Psoas muscle (tissue), 8 donors: ENCODE measurements at places on chromosomes 1 and 21. TPM values are rescaled to one million over a fixed set of nuclear protein-coding genes. Genes with fewer than 3 reads are reported as not detected.

The HTR1D gene
- total RNA-seq: not detected

The CHIT1 gene
- total RNA-seq: 0.27 TPM

The KRTAP11-1 gene
- total RNA-seq: not detected

The LRRC71 gene
- not detected for total RNA-seq

The LIN28A gene
- total RNA-seq: not detected

The COL8A2 gene
- 0.15 TPM for total RNA-seq

The INSRR gene
- not detected for total RNA-seq

- DNase-seq: no peak
These were observed 91.7 kb downstream of the CDC14A start for GRCh38 chr1:100443811-100444571.

DNA sequence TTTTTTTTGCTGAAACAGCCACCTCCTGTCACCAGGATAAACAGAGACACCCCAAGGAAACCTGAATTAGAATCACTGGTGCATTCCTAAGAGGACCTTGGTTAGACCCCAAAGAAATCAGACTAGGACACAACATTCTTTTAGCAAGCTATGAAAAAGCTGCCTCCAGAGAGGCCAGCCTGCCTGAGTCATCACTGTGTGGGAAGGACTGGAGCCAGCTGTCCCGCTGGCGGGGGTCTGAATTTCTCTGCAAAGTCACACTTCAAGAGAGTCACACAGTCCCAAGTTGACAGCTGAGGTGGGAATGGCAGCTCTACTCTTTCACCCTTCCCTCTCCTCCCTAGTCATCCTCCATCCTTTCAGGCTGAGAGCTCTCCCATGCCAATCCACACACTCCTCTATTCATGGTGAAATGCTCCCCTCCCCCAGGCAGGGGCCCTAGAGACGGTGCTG lies 405.0 kb upstream of the POU3F1 start:
- DNase-seq: no peak

DNA sequence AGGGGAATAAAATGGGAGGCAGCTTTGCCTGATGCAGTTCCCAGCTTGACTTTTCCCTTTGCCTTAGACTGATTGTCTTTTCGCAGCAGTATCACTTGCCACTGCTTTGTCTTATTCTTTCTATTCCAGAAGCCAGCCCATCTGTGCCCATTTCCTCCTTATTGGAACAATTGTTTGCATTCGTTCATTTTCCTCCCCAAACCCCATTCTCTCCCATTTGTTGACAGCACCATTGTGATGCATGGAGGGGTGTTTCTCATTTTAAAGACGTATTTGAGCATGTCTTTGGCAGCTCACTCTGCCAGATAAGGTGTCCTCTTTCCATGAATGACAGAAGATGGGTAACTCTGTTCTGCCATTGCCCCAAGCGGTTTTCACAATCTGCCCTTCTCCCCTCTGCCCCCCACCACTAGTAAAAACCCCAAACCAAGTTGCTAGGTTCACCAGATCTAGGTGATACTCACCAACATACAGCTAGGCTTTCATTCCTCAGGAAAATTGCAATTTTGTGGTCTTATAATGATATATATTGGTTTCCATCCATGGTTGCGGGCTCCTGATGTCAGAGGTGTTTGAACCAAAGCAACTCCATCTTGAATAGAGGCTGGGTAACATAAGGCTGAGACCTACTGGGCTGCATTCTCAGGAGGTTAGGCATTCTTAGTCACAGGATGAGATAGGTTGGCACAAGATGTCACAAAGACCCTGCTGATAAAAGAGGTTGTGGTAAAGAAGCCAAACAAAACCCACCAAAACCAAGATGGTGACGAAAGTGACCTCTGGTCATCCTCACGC lies 30.8 kb downstream of the SERBP1 start:
- no peak for DNase-seq

DNA sequence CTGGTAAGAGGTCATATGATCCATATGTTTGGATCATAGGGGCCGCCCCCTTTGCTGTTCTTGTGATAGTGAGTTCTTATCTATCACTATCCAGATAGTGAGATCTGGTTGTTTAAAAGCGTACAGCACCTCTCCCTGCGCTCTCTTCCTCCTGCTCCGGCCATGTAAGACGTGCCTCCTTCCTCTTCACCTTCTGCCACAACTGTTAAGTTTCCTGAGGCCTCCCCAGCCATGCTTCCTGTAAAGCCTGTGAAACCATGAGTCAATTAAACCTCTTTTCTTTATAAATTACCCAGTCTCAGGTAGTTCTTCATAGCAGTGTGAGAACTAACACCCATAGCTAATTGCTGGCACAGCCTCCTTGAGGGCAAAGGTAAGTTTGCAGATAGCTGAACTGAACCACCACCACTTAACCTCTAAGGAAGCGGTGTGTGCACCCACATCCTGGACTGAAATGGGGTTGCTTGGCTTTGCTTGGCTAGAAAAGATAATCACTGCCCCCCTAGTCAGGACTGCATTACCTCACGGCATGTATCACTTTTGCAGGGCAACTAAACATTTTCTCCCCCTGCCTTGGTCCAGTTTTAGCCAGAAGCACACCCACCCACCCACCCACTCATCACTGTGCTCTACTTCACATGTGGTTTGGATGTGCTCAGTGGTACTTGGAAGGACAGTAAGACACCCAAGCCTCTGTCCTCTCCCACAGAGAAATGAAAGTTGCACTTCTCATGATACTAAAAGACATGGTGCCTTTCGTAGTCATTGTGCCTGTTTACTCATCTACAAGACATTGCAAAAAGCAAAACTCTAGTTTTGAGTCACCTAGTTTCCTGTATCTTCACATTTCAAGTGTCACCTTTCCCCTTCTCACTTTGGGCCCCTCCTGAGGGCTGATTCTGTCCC lies 23.1 kb upstream of the PTAFR start:
- DNase-seq: no peak

- no peak for DNase-seq
These were observed 8.4 kb downstream of the EXTL1 start for GRCh38 chr1:26029864-26030481.

DNA sequence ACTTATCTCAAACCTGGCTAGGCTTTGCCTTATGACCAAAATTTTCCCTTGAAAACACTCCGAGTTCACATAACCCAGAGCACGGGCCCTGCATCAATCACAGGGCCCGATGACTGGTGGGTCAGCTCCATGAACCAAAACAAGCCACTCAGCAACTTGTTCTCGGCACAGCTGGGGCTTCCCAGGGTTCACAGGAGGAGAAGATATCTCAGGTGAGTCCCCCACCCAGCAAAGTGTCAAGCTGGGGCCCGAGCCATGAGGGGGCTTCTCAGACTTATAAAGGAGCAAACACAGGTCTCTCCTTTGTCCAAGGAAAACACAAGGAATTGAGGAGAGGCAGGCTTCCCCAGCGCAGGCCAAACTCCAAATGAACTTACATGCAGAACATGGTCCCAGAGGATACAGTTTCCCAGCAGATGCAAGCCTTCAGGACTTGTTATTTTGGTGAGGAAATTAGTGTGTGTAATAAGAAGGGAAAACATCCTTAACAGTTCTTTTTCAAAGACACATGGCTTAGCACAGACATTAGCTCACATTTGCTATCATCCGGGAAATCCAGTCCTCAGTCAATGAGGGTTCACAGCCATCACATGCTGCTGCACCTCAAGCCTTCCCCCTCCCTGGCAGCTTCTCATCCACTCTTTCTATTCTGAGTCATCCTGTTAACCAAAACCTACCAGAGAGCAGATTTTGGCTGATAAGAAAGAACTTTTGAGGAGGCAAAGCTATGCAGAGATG lies 98.1 kb upstream of the NFIA start:
- peak; percentile 42 for DNase-seq

- DNase-seq: no peak
These were observed 29.6 kb downstream of the ZNF695 start for GRCh38 chr1:246978281-246978680.

DNA sequence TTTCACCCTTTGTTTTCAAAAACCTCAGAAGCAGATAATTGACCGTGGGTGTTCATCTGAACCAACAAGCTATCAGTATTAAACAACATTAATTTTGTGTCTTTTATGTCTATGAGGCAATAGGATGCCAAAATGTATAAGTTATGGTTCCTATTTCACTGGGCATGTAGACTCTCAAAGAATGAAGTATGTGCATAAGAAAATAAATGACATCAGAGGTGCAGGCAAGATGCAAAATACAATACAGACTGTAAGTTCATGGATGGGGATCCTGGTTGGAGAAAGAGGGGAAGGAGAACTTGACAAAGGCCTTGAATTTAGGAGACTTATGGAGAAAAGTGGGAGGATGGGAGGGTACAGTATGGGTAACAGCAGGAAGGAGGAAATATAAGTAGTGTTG lies 23.4 kb upstream of the POU2F1 start:
- DNase-seq: no peak

- DNase-seq: peak; percentile 71
These were observed 70.2 kb downstream of the SH3GLB1 start for GRCh38 chr1:86774305-86775295.

DNA sequence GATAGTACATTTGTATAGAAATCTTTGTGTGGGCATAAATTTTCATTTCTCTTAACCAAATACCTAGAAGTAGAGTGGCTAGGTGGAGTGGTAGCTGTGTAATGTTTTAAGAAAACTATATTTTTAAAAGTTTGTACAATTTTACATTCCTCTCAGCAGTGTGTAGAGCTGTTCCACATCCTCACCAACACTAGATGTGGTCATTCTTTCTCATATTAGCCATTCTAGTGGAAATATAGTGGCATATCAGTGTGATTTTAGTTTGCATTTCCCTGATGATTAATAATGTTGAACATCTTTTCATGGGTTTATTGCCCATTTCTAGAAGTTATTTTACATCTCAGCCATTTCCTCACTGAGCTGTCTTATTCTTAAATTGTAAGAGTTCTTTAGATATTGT lies 65.5 kb downstream of the ITSN1 start:
- no peak for DNase-seq

DNA sequence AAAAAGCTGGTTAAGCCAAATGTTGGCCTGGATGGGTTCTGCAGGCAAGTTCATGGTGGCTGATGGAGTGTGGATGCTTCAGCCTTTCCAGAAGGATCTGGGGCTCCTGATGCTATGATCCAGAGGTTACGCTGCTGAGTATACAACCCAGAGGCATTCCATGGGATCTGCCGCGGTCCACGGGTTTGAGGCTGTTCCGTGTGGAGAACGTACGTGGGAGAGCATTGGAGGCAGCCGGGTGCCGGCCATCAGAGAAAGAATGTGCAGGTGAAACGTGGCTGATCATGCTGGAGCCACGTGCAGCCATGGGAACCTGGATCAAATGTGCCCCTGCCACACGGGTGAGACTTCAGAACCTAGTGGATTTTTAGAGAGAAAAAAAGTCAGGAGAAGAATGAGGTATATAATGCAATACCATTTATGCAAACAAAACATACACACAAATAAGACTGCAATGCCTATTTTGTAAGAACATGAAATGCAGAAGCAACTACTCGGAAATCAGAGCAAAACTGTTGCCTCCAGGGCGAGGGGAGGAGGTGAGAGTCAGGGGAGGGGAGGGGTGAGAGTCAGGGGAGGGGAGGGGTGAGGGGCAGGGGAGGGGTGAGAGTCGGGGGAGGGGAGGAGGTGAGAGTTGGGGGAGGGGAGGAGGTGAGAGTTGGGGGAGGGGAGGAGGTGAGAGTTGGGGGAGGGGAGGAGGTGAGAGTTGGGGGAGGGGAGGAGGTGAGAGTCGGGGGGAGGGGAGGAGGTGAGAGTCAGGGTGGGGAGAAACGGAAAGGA lies 116.5 kb upstream of the C1orf174 start:
- DNase-seq: no peak

GRCh38 chr21:41503331-41503730 lies 4.6 kb downstream of the TMPRSS2 start:
- DNase-seq: no peak

GRCh38 chr1:147486876-147487656 lies 54.2 kb upstream of the BCL9 start:
- DNase-seq: no peak

GRCh38 chr1:222225316-222225691 lies 322.6 kb downstream of the HHIPL2 start:
- no peak for DNase-seq

DNA sequence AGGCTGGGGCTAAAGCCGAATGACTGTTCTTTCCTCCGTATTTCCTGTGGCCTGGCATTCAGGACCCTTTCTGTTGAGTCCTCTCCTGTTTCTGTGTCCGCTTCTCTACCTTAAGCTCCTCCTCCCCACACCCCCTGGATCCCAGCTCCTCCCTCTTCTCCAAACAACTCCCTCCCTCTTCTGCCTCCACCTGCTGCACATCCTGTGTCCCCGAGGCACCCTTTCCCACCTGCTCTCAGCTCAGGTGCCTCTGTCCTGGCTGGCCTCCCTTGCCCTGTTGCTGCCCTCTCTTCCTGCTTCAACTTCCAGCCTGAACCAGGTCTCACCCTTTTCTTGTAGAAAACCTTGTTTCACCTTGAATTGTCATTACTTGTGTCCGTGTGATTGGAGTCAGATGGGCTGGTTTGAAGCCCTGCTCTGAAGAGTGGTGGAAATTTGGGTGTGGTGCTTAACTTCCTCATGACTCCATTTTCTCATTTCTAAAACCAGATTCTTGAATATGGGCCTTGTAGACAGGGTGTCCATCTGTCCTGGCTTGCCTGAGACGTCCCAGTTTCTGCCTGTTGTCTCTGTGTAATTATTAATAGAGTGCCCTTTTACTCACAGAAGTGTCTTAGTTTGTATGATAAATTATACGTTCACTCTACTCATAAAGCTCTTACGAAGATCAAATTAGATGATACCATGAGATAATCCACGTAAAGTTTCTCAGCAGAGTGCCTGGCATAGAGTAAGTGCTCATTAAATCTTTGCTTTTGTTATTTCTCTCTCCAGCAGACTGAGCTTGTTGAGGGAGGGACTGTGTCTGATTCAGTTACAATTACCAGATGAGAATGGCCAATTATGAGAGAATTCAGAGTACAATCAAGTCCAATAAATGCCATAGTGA lies 58.9 kb upstream of the TRABD2B start:
- no peak for DNase-seq

DNA sequence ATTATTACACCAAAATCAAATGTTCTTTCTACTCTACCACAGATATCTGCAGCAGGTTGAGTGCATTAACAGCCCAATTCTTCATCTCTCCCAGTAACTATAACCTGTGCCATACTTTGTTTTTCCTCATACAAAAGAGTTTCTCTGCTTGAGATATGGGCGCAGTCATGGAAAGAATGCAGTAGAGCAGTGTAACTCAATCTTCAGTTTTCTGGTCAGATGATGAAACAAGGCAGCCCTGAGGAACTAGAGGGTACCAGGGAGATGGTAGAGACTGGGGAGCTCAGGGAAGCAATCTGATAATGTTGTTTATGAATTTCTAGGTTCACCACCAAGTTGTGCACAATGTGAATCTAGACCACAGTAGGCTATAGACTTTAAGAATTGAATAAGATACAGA lies 39.6 kb downstream of the ASPM start:
- DNase-seq: no peak

GRCh38 chr1:186463511-186463910 lies 2.6 kb upstream of the PDC start:
- DNase-seq: no peak

DNA sequence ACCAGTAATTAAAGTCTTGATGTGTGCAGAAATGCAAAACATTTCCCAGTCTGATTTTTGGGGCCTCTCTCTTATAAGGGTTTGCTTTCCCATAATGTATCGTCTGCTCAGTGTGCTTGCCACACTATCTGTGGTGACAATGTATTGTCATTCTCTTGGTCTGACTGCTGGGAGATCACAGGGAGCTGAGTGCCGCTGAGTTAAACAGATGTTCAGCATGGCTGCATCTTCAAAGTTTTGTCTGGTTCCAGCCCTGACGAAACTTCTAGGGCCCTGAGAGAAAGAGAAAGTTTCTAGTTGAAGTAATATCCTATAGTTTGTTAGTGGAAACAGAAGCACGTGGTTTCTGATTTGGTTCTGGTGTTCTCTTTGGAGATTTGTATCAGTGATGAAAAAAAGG lies 42.6 kb downstream of the DNM3 start:
- no peak for DNase-seq
